ENCODE measurements at places on chromosomes 6 and 20.

GRCh38 chr20:61439251-61439650, 187.2 kb downstream of the CDH4 start:
- no peak for DNase-seq

GRCh38 chr6:55678330-55679224, 99.6 kb upstream of the HMGCLL1 start:
- DNase-seq, result no peak

DNA sequence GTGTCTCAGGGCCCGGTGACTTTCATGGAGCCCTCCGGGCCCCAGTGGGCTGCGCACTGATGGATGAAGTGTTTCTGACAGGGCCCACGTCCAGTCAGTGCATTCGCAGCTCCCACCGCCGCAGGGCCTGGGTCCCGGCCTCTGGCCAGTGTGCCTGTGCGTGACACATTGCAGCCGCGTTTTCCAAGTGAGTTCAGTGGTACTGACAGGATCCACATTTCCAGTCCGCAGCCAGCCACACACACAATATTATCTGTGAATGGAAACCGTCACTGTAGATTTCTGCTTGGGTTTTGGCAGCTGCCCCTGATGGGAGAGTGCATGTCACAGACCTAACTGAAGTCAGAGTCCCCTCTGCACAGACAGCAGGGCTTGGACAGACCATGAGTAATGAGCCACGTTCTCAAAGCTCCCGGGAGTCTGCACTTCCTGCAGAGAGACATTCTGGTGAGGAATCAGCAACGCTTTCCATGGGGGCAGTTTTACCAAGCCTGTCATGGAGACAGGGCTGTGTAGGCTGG, 171.4 kb downstream of the MYLK4 start:
- no peak for DNase-seq

- no peak for DNase-seq
Measured at GRCh38 chr20:42945234-42945994, 244.3 kb downstream of the PTPRT start.

DNA sequence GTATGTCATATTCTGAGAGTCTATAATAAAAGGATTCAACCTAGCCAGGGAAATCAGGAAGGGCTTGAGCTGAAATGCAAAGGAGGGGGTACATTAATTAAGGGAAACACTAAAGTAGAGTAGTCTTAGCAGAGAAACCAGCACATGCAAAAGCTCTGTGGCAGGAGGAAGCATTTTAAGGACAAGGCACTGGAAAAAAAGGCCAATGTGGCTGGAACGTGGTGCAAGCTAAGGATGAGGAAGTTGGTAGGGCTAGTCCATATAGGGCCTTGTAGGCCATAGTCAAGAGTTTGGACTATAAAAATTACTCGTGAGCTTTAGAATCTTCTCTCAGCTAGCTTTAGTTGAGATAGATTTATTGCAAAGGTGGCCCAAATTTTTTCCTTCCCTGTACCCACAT, 75.2 kb upstream of the TOP1 start:
- DNase-seq, result no peak

- DNase-seq, result no peak
Measured at GRCh38 chr6:167505782-167506181, 180.9 kb downstream of the TTLL2 start.

- no peak for DNase-seq
Measured at GRCh38 chr6:156160795-156161165, 616.4 kb upstream of the ARID1B start.

GRCh38 chr6:55882718-55883569, 7.6 kb upstream of the BMP5 start:
- DNase-seq, result no peak
